ENCODE measurements at places on chromosomes 11 and 22. TPM values are rescaled to one million over a fixed set of nuclear protein-coding genes. Genes with fewer than 3 reads are reported as not detected.

GRCh38 chr11:63608353-63609345 lies 5.6 kb downstream of the PLAAT3 start:
- no peak for DNase-seq

GRCh38 chr22:30308518-30309230 lies 18.1 kb downstream of the TBC1D10A start:
- DNase-seq, result no peak

DNA sequence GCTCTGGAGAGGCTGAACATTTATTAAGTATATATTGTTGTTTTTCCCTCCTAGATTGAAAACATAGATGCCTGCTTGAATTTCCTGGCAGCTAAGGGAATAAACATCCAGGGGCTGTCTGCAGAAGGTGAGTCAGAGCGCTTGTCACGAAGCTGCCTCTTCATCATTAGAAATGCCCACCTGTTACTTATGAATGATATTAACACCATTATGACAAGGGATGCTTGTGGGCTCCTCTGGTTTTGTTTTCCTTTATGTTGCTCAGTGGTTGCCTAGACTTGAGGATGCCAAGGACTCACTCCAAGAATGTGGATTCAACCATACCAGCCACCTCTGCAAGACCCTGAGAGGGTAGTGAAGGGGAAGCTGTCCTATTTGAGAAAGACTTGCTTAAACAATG lies 156.2 kb downstream of the NAV2 start:
- DNase-seq, result no peak

GRCh38 chr11:123544631-123545375 lies 109.6 kb downstream of the SCN3B start:
- no peak for DNase-seq

DNA sequence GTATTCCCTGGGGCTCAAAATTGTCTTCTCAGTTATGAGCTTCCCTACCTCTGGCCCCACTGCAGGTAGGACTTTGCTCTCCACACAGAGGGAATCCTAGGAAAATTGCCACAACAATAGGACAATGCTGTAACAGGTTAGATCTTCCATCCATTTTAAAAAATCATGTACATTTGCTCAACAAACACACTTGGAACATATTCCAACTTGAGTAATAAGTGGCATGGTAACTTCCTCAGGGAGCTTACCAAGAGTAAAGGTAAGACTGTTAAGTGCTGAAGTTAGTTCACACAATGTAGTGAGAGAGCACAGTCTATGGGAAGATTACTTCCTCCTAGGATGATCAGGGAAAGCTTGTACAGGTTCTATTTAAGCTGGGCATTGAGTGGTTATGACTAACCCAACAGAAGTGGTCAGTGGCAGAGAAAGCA lies 78.9 kb upstream of the BIRC3 start:
- DNase-seq, result no peak

- DNase-seq, result no peak
Observed at GRCh38 chr11:1446623-1447022, 40.0 kb downstream of the MOB2 start.

GRCh38 chr11:112499153-112499880 lies 238.7 kb upstream of the PLET1 start:
- peak; percentile 34 for DNase-seq

DNA sequence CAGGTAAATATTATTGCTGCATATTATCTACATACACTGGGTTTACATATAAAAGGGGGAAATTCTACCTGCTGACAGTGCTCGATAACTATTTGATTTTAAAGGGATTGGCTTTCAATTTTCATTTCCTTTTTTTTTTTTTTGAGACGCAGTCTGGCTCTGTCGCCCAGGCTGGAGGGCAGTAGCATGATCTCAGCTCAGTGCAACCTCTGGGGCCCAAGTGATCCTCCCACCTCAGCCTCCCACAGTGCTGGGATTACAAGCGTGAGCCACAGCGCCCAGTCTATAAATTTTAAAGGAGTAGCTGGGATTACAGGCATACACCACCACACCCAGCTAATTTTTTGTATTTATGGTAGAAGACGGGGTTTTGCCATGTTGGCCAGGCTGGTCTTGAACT lies 3.2 kb upstream of the PCF11 start:
- DNase-seq, result no peak

The DDIAS gene
- total RNA-seq, result 21.7 TPM

GRCh38 chr11:33194455-33194854 lies 33.2 kb upstream of the CSTF3 start:
- DNase-seq, result no peak

Measured in WTC11 (cell line).